ENCODE measurements at places on chromosomes 2 and 18. TPM values are rescaled to one million over a fixed set of nuclear protein-coding genes. Genes with fewer than 3 reads are reported as not detected.
A peak's percentile ranks its signal among the peaks of the same experiment; 100 is the strongest.

The C2orf80 gene
- not detected for total RNA-seq

The CD302 gene
- total RNA-seq, result 23.0 TPM

The ZNF521 gene
- total RNA-seq, result 35.7 TPM

The PARD3B gene
- 15.9 TPM for total RNA-seq

The CRYGD gene
- total RNA-seq, result not detected

The RNF125 gene
- 0.65 TPM for total RNA-seq

The GALNT14 gene
- 0.72 TPM for total RNA-seq

The SATB2 gene
- total RNA-seq, result 2.3 TPM

DNA sequence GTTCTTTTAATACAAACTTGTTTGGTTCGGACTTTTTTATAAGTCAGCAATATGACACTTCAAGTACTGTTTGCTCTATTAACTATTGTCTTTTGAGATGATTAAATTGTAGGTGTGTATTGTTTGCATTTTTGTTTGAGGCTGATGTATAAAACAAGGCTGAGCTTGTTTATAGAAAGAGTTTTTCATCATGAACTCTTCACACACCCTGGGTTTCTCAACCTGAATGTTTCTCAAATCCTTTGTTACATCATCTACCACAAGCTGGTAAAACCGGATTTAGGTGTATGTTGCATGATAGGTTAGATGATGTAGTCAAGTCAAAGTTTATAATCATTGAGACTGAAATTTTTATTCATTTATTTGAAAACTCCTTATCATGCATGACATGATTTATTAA is 335.2 kb upstream of the LRATD1 start:
- no peak for DNase-seq

DNA sequence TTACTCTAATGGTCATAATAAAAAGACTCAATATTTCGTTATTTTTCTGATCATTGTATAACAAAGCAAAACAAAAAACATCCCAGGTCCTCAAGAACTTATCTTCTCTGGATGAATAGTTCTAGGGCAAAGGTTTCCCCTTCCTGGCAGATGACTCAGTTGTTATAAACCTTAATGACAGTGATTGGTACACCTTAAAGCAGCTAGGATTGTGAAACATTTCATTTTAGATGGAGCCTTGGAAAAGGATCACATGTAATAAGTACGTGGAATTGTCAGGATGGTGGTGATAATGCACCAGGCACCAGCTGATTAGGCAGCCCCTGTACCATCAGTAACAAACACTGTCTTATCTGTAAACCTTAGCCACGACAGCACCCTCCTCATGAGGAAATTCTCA is 47.2 kb downstream of the MEP1B start:
- DNase-seq, result no peak

- DNase-seq, result peak; percentile 6
Observed at GRCh38 chr2:98569197-98569793, 39.0 kb downstream of the COA5 start.

DNA sequence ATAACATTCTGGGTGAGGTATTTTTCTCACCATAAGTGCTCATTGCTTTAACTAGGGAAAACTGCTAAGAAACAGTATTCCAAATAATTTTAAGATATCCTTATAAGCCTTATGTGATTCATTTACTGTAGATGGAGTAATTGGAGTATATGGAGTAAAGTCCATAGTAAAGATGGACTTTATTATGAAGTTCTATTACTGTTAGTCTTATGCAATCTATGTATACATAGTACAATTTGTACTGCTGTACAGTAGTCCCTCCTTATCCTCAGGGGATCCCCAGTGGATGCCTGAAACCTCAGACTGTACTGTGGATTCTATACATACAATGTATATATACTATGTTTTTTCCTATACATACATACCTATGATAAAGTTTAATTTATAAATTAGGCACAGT is 41.1 kb upstream of the OTX1 start:
- DNase-seq, result no peak

GRCh38 chr2:202757339-202757738 is 114.2 kb downstream of the ICA1L start:
- DNase-seq, result no peak

- DNase-seq, result no peak
Observed at GRCh38 chr18:24616653-24617052, 156.2 kb downstream of the HRH4 start.

DNA sequence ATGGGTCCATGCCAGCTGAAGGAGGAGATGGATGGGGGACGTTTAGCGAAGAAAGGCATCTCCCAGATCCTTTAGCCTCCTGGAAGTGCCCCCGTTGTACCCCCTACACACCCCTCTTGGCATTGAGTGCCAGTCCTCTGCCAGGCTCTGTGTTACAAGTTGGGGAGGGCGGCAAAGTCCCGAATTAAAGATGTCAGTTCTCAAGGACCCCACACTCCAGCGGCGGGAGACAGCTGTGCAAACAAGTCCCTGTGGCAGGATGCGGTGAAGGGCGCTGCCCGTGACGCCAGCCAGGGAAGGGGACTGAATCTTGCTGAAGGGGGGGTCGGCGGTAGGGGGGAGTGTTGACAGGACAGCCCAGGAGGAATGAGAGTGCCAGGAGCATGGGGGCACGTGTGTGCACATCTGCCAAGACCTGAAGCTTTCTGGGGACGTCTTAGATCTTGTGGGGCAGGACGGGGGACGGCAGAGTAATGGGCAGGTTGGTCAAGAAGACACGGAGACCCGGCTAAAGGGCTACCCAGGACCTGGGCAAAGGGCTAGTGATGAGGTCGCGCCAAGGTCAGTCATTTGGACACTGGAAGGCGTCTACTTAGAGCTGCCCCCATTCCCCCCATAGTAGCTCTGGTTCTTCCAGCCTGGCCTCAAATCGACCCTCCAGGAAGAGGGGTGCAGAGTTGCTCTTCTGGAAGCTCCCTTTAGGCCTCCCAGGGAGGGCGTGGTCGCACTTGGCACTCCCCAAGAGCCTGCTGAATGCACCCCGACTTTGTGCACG is 2.8 kb upstream of the CTDSP1 start:
- DNase-seq, result peak; percentile 44

GRCh38 chr2:55899881-55900280 is 23.7 kb downstream of the EFEMP1 start:
- DNase-seq, result peak; percentile 49

DNA sequence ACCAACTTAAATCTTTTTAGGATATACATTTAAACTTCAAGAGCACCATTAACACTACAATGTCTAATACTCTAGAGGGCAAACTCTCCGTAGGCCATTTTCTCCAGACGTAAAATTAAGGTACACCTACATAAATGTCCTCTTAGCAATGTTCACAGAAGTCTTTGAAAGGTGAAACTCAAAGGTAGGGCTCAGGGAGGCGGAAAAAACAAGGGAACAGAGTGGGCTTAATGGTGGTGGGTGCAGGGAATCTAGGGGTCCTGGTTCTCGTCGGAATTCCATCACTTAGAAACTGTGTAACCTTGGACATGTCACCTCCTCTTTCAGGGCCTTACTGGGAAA is 668 bp downstream of the NFU1 start:
- DNase-seq, result peak; percentile 22

- DNase-seq, result peak; percentile 51
Observed at GRCh38 chr2:162266460-162266760, 23.2 kb upstream of the FAP start.

- peak; percentile 89 for DNase-seq
Observed at GRCh38 chr2:223598994-223599639, 3.0 kb downstream of the SCG2 start.

DNA sequence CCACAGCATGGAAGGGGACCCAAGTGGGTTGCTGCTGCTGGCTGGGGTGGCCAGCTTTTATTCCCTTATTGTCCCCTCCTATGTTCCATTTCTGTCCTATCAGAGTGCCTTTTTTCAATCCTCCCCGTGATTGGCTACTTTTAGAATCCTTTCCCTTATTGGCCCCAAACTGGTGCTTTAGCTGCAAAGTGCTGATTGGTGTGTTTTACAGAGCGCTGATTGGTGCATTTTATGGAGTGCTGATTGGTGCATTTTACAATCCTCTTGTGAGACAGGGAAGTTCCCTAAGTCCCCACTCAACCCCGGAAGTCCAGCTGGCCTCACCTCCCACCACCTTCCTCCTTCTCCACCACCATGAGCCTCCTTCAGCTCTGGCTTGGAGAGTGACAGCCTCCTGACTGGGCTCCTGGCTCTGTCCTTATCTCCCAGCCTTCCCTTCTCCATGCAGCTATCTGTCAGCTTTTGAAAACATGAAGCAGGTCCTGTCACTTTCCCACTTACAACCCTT is 20.7 kb upstream of the PLB1 start:
- no peak for DNase-seq

GRCh38 chr2:213129311-213129710 is 22.1 kb downstream of the IKZF2 start:
- DNase-seq, result no peak

- no peak for DNase-seq
Observed at GRCh38 chr2:210337159-210337558, 22.2 kb upstream of the MYL1 start.

- no peak for DNase-seq
Observed at GRCh38 chr2:106332054-106332453, 136.2 kb downstream of the RGPD3 start.

DNA sequence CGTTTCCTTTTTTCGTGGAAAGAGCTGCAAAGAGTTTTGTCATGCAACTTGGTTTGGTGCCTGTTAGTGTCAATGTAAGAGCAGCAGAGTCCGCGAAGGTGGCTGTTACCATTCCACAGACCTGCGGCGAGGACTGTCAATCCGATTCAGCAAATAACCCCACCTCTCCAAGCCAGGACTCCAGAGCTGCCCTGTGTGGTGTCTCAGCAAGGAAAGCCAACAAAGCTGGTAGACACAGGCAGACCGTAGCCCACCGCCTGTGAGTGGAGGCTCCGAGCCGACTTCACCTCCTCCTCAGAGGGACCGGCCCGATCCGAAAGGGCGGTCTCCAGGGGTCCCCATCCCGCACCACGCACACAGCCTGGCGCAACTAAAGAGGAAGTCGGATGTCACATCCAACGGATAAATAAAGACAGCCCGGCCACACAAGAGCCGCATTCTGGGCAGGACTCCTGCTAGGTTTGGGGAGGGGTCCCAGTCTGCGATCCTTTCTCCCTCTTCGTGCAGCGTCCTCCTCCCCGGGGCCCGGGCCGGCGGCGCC is 819 bp downstream of the ANKRD44 start:
- DNase-seq, result no peak

- DNase-seq, result no peak
Observed at GRCh38 chr2:13537771-13538349, 821.1 kb downstream of the TRIB2 start.

DNA sequence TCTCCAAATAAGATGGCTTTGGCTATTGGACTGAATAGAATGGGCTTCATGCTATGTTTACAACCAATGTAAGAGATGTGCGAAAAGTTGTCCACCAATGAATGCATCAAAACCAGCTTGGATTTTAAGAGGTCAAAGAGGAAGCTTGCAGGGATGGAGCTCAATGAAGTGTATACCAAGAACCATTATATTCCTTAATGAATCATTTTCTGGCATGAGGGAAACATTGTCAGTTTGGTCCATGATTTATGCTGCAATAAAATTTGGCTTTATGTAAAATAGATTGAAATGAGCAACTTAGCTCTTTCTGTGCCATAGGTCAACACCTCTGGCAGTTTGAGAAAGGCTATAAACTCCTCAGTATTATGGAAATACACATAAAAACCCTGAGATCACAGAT is 107.3 kb downstream of the SH3BP4 start:
- no peak for DNase-seq

- peak; percentile 29 for DNase-seq
Observed at GRCh38 chr2:71850306-71850801, 297.3 kb downstream of the CYP26B1 start.

DNA sequence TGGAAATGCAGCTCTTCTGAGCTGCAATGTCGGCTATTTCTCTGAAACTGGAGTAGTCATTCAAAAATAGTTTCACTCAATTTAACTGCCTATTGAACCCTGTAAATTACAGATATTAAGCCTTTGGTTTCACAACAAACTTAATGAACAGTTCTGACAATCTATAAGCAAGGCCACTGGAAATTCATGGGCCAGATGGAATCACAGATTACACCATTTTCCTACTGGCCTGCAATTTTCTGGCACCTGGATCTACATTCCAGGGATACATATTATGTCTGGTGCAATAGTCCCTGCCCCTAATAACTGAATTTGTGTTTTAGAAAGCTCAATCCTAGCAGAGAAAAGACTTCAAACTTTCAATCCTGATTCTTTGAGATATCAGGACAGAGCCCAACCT is 551.7 kb downstream of the RNF144A start:
- DNase-seq, result no peak

GRCh38 chr2:104804148-104804890 is 49.6 kb upstream of the POU3F3 start:
- no peak for DNase-seq

All from fibroblast of the aortic adventitia (primary cell).